Stimulated activated CD4-positive, alpha-beta T cell treated with anti-CD3 and anti-CD28 coated beads, Interleukin-15, amount 100 ng/mL, for 1 hour (primary cell): ENCODE measurements at places on chromosomes 13 and 19.
A peak's percentile ranks its signal among the peaks of the same experiment; 100 is the strongest.

GRCh38 chr13:103224804-103225203 lies 158.6 kb upstream of the SLC10A2 start:
- no peak for DNase-seq

GRCh38 chr13:24623149-24623665 lies 57.0 kb upstream of the ATP12A start:
- DNase-seq: no peak

DNA sequence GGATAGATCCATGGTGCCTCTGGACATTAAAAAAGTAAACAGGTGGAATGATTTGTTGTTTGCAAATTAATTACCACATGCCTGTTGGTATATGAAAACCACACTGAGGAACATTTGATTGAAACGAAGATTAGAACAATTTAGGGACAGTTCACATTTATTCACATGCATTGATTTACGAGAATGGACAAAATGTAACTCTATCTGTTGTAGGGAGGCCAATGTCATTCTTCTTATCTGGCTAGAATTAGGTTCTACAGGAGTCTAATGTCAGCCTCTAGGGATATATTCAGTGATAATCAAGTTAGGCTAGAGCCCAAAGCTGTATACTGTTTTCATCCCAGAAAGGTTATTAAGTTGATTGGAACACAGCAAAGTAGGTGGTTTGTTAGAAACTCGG lies 125.4 kb downstream of the COL4A2 start:
- DNase-seq: no peak

GRCh38 chr19:42697884-42698283 lies 42.4 kb downstream of the PSG3 start:
- DNase-seq: no peak

DNA sequence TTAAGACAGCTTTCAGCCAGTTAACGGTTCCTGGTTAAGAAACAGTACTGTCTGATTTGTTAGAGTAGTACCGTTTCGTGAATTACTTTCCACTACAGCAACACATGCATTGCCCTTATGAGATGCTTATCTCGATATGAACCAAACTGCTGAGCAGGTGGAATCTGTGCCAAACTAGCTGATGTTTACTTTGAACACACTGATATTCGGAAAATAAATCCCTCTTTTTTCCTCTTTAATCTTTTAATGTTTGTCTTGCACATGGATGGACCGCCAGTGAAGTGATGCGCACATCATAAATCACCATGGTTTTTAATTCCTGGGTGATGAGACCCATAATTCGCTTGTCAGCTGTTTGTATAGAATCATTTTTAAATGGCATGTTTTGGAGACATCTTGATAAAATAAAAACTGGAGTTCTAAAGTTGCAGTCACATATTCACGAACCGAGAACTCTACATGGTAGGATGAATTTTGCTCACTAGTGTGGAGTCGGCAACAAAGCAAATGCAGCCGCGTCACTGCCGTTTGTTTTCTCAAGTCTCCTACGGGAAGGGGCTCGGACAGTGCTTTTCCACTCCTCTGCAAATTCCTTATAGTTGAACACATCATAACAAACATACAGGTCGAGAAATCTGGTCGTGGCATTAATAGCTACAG lies 1.1 kb downstream of the GJA3 start:
- DNase-seq: no peak

- no peak for DNase-seq
These were observed 593.0 kb downstream of the UQCRFS1 start for GRCh38 chr19:28619816-28620429.

DNA sequence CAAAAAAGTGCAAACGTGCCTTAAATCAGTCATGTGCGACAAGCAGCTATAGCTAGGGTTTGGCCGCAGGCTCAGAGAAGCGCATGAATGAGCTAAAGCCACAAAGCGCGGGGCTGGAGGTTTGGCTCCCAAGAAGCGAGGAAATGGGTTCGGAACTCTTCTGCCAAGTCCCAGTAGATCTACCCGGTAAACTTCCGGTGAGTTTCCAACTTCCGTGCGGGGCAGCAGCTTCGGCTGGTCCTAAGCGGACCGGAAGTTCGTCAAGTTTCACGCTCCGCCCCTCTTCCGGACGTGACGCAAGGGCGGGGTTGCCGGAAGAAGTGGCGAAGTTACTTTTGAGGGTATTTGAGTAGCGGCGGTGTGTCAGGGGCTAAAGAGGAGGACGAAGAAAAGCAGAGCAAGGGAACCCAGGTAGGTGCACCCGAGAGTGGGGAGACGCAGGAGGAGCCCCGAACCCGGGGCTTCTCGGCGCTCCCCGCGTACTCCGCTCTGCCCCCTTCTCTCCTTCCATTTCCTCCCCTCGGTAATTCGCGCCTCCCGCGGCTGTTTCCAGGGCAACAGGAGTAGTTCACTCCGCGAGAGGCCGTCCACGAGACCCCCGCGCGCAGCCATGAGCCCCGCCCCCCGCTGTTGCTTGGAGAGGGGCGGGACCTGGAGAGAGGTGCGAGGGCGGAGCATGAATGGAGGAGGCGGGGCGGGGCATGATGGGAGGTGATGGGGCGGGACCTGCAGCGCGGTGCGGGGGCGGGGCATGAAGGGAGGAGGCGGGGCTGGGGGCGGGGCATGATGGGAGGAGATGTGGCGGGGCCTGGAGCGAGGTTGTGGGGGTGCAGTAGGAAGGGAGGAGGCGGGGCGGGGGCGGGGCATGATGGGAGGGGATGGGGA lies at the start of gene NR1H2:
NR1H2 (plus strand) TSS at position 292 of the 885 bp plus-strand sequence. CDS start 1,149 bp downstream, outside the sequence.
- DNase-seq: peak; percentile 86

GRCh38 chr13:103056008-103056407 lies 10.2 kb downstream of the SLC10A2 start:
- no peak for DNase-seq

- DNase-seq: no peak
These were observed 192.3 kb downstream of the USP12 start for GRCh38 chr13:26979334-26979733.

GRCh38 chr19:9644472-9644871 lies 23.4 kb upstream of the ZNF561 start:
- DNase-seq: no peak

DNA sequence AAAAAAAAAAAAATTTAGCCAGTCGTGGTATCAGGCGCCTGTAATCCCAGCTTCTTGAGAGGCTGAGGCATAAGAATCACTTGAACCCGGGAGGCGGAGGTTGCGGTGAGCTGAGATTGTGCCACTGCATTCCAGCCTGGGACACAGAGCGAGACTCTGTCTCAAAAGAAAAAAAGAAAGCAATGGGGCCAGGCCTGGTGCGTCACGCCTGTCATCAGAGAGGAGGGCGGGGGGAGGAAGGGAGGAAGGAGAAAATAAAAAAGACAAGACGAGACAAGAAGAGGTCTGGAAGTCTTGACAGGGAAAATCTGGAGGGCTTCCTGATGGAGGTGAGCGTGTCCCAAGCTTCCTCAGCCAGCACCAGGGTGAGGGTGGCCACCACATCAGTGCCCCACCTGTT lies 54.9 kb upstream of the PTPRS start:
- DNase-seq: no peak

- no peak for DNase-seq
These were observed 57.4 kb downstream of the TDRD3 start for GRCh38 chr13:60454425-60454824.

DNA sequence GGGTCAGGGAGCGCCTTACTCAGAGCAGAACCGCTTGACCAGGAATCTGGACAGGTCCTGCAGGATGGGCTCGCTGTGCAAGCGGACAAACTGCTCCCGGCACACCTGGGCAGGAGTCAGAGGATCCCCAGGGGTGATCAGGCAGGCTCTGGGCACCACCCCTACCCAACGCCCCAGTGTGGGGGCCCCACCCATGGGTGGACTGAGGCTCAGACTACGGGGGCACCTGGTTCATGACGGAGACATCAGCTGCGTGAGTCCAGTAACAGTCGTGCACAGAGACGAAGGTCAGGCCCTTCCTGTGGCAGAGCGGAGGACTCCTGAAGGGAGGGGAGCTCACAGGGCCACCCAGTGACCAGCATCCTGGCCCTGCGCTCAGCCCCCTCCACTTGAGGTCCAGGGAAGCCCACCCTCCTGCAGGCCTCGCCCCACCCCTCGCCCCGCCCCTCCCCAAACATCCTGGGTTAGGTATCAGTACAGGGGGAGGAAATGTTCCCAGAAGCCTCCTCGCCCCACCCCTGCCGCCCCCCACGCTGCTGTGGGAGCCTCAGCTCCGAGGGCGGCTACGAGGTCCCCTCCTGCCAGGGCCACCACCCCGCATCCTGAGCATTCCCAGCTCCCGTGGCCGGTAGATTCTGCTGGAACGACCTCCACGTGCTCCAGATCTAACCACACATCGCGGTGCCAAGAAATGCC lies 15.6 kb downstream of the POLRMT start:
- DNase-seq: no peak

- no peak for DNase-seq
These were observed at the start of gene VSTM2B for GRCh38 chr19:29525901-29526729. Gene VSTM2B (plus strand): TSS chr19:29525994. CDS start chr19:29526584, 590 bp downstream.

GRCh38 chr13:27797228-27797624 lies 4.9 kb downstream of the GSX1 start:
- DNase-seq: no peak

- DNase-seq: no peak
These were observed 63.9 kb downstream of the LATS2 start for GRCh38 chr13:20997301-20998161.

DNA sequence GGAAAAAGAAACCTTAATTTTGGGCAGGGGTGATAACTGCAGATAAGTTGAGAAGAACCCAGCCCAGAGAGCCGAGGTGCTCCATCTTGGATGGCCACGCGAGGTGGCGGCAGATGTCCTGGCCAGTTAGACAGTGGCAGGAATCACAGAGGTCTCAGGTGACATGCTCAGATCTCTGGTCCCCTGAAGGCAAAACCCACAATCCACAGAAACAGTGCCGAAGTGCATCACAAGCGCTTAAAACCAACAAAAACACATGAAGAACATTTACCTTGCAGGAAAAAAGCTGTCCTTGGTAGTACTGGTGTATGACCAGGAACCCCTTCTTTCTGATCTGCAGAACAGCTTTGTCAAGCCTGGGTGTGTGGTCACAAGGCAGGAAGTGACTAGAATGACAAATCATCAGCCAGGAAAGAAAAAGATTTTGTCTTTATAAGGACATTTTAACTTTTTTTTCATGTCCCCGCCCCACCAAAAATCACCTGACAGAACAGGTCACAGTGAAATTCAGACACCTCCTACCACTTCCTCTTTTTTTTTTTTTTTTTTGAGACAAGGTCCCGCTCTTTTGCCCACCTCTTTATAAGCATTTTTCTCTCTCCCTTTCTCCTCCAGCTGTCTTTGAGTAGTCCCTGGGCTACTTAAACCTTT lies at the start of gene LCP1:
LCP1 (minus strand) TSS at position 338 of the 651 bp plus-strand sequence. CDS start 22,515 bp downstream, outside the sequence.
- DNase-seq: peak; percentile 55

DNA sequence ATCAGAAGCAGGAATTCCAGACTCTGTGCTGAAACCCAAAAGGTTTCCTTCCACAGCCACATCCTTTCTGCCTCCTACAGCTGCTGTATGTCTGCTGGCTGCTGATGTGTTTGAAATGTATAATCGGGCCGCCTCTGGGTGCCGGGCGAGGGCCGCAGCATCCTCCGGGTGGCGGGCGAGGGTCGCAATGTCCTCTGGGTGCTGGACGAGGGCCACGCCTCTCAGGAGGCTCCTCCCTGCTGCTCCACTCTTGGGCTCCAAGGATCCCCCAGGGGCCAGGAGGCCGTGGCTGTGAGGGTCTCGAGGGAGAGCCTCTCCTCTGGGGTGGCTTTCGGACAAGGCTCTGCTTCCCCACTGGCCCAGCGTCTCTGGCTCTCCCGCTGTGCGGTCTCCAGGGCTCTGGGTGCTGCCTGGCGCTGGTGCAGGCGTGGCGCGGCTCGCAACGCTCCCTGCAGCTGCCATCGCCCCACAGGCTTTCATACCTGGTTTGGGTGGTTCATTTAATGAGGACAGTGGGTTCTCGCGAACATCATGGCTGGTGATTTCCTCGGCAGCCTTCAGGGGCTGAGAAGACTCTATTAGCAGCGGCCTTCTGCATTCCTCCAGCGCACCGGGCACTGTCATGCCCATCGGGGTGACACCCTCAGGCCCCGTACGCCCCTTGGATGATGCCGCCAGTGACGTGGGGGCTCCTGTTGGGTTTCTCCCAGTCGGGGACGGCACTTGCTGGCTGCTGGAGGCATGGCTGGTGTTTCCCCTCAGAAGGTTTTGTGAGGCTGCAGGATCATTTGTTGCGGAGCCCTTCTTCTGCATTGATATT lies 41.8 kb upstream of the GRTP1 start:
- DNase-seq: no peak

- no peak for DNase-seq
These were observed 945 bp upstream of the CPAMD8 start for GRCh38 chr19:17027535-17027975.

- peak; percentile 95 for DNase-seq
These were observed at the start of gene KCNC3 for GRCh38 chr19:50329146-50329925. Gene KCNC3 (minus strand): TSS chr19:50329377. CDS start chr19:50329082, 295 bp downstream.

GRCh38 chr19:45595814-45596213 lies 6.2 kb downstream of the GPR4 start:
- no peak for DNase-seq

GRCh38 chr13:32811297-32811800 lies 204.9 kb upstream of the KL start:
- no peak for DNase-seq

DNA sequence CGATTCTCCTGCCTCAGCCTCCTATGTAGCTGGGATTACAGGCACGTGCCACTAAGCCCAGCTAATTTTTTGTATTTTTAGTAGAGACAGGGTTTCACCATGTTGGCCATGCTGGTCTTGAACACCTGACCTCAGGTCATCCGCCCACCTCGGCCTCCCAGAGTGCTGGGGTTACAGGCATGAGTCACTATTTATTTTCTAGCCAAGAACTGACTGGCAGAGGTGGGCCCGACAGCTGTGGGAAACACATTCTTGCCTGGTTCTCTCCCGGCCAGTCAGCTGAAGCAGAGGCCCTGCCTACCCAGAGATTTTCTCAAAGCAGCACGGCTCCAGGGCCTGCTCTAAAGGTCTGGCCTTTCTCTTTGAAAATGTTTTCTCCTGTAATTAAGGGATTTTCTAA lies 108.0 kb downstream of the KCTD15 start:
- DNase-seq: no peak

DNA sequence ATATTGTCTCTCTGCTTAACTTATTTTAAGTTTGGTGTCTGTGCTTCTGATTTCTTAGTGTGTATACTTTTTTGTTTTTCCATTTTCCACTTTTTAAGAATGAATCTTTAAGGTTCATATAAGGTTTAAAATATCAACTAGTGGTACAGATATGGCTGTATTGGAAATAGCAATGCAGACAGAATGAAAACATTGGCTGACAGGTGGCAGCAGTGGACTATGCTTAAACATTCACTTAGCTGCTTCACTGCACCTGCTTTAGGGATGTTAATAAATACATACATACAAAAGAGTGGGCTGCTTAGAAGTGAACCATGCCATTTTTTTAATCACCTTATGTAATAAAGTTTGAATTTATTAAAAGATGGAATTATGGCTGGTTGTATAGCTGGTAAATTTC lies 27.3 kb downstream of the TM9SF2 start:
- DNase-seq: no peak

DNA sequence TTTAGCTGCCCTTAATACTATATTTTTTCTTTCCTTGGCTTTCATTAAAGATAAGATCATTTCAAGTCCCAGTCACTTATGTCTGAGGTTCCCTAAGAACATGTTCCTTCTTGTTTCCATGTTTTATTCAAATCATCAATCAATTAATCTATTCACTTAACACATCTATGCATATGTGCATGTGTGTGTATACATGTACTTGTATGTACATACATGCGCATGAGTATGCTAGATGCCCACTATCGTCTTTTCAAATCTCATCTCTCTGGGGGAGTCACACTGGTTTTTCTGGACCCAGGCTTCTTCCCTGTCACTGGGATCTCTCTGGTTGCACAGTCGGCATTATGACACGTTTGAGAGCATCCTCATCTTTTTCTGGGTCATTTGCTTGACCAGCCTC lies 108.9 kb downstream of the ZNF536 start:
- DNase-seq: no peak

GRCh38 chr13:44312131-44312530 lies 61.5 kb upstream of the SERP2 start:
- DNase-seq: no peak
